ENCODE measurements at places on chromosomes 5 and 9.

- no peak for DNase-seq
These were observed 150.5 kb upstream of the CDKN2B start for GRCh38 chr9:22159586-22159985.

DNA sequence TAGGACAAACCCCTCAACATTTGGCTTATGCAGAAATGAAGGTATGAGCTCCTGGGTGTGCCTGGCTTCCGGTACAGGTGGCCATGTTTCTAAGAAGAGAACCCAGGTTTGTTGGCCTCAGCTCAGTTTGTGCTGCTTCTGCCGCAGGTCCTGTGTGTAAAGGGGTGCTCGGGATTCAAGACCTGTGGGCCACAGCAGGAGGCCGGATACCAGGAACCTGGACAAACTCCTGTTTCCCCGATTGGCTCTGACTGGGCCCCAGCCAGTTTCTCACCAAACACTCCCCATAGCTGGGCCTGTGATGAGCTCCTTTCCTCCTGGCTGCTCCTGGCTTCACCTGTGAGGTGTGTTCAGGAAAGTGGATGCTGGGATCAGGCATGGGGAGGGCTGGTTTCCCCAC lies 271.2 kb upstream of the IRX2 start:
- no peak for DNase-seq

DNA sequence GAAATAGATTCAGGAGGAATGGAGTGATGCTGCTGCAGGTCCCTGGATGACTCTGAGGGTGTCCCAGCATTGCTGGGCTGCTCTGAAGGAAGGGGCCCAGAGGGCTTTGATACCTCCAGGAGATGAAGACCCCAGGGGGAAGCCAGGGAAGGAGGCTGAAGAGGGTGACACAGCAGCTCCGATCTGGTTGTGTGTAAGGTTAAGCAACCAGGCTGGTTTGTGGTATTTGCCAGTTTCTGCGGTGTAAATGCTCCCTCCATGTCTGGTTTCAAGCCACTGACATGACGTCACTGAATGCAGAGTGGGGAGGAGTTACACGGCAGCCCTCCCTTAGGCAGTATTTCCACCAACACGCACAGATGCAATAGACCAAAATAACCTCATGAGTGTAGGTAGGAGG lies 40.0 kb upstream of the ORM1 start:
- DNase-seq, result no peak

- DNase-seq, result no peak
These were observed 72.5 kb downstream of the AP3B1 start for GRCh38 chr5:78221964-78222451.

GRCh38 chr9:14957109-14957508 lies 46.9 kb upstream of the FREM1 start:
- DNase-seq, result no peak

GRCh38 chr9:99231711-99232110 lies 9.6 kb downstream of the SEC61B start:
- DNase-seq, result no peak

- peak; percentile 99 for DNase-seq
These were observed 118.8 kb upstream of the RPS23 start for GRCh38 chr5:82396871-82397514.

GRCh38 chr5:160441311-160441781 lies 19.7 kb downstream of the PTTG1 start:
- no peak for DNase-seq

GRCh38 chr5:180970336-180970735 lies 18.3 kb upstream of the BTNL3 start:
- DNase-seq, result no peak

GRCh38 chr5:168057905-168058304 lies 233.5 kb upstream of the WWC1 start:
- DNase-seq, result no peak

GRCh38 chr9:37574241-37574721 lies 1.9 kb downstream of the FBXO10 start:
- DNase-seq, result no peak

DNA sequence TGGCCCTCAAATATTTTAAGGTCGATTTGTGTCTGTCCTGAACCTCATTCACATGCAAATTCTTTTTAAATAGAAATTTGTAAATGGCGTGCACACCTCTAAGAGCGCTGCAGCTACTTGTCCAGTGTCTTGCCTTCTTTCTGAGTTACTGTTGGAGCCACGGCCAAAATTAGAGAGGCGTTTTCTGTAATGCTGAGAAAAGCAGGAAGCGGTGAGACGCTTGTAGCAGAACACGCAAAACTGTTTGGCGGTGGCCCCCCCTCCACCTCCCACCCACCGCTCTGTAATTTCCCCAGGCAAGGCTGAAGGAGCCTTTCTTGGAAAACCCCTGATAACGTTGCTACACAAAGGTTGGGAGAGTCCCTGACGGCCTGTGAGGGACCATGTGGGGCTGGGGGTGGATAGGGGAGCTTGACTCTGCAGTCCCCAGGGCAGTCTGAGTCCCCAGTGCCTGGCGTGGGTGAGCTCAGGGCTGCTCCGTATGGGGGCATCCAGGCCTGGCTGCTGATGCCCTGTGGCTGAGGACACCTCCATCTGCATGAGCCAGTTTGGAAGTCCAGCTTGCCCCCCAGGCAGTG lies 96.5 kb downstream of the GADD45G start:
- no peak for DNase-seq

DNA sequence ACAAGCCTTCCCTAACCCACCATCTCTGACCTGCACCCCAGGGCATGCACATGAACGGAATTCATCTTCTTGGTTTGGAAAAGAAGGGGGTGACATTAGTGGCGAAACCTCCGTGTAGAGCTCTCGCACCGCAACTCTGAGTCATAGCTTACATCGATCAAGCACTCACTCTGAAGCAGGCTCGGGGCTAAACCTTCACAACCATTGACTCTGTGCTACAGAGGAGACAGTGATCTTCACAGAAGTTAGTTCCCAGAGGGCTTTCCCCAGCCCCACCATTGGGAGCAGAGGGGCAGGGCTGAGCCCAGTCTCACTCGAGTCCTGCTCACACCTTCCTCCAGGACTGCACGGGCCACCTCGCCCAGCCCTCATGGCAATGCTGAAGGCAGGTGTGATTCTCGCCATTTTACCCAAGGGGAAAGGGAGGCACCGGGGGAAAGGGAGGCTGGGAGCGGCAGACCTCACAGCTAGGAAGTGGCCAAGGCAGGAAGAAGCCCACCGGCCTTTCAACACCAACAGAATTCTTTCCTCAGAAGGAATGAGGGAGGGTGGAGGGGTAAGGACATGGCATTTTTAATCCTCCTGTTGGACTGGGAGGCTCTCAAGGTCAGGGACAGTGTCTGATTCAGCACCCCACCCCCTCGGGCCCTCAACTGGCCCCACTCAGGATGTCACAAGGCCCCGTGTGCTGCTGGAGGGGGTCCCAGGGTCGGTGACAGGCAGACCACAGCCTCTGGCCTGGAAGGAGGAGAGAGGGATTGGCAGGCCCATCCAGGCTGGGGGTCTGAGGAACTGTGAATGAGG lies 25.9 kb upstream of the IL17B start:
- DNase-seq, result no peak

DNA sequence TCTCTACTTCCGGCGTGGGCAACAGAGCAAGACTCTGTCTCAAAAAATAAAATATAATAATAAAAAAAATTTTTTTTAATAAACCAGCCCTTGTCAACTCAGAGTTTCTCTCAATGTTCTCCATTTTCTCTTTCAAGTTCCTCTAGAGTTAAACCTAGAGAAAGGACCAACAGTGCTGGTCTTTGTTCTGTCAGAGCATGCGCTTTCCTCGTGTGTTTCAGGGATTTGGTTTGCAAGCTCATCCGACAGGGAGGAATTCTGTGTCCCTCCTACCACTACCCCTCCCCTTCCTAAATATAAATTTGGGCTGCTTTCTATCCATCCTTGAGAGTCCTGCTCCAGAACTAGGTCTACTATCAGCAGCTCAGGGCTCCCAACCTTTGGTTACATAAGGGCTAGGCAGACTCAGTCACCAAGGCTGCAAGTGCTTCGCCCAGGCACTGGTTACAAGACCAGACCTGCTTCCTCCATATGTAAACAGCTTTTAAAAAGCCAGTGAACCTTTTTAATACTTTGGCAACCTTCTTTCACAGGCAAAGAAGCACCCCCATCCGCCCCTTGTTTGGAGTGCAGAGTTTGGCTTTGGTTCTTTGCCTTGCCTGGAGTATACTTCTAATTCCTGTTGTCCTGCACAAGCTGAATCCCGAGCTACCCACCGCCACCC lies 13.5 kb downstream of the SETX start:
- no peak for DNase-seq

GRCh38 chr5:107104040-107104995 lies 566.4 kb downstream of the EFNA5 start:
- no peak for DNase-seq

- DNase-seq, result no peak
These were observed 174.8 kb downstream of the SLF1 start for GRCh38 chr5:94793113-94793815.

GRCh38 chr5:159933531-159934485 lies 17.5 kb downstream of the ADRA1B start:
- DNase-seq, result no peak

- DNase-seq, result no peak
These were observed 3.5 kb upstream of the SUSD3 start for GRCh38 chr9:93054758-93055704.

GRCh38 chr9:113913426-113914195 lies 37.5 kb downstream of the ZNF618 start:
- DNase-seq, result no peak

GRCh38 chr5:59401637-59402036 lies 491.9 kb downstream of the PDE4D start:
- DNase-seq, result no peak

DNA sequence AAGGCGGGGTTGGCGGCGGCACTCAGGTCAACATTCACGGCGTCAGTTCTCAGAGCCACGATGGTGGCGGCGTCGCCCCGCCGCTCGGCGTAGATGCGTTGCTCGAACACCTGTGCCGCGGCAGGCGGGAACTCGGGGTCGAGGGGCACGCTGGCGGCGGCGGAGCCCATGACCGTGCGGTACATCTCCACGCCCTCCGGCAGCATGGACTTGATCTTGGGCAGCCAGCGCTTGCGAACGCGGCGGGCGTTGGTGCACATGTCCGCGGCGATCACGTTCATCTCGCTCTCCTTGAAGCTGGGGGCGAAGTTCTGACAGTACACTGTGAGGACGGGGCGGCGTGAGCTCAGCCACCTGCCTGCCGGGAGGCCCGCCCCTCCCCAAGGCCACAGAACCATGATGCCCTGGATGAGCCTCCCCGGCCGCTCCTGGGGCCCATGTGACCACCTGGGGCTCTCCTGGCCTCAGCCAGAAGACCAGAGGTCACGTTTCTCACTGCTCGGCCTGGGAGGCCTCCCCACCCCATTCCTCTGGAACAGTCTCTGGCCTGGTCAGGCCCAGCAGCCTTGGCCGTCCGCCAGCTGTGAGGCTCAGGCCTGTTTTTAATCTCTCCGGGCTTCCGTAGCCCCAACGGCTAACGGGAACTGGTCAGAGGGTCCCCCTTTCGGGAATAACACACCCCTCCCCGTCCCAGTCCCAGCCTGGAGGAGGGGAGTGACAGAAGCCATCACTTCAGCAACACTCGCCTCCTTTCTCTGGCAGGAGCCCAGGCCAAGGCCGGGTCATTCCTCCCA lies 50.7 kb upstream of the UBAC1 start:
- DNase-seq, result peak; percentile 72

DNA sequence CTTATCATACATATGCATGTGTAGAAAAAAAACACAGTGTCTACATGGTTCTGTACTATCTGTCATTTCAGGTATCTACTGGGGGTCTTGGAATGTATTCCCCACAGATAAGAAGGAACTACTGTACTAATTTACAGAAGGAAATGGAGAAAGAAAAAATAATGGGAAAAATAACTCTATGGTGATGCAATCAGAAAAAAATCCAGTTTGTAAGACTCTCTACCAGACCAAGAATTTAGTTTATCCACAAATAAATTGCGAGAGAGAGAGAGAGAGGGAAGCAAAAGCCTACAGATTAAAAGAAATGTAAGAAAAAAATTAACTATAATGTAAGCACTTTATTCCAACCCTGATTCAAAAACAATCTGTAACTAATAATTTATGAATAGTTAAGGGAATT lies 708.6 kb upstream of the ZNF608 start:
- DNase-seq, result no peak

GRCh38 chr5:50666261-50667022 lies at the start of gene PARP8:
Gene PARP8 (plus strand): TSS chr5:50666637. CDS start chr5:50667096, 459 bp downstream.
- no peak for DNase-seq

DNA sequence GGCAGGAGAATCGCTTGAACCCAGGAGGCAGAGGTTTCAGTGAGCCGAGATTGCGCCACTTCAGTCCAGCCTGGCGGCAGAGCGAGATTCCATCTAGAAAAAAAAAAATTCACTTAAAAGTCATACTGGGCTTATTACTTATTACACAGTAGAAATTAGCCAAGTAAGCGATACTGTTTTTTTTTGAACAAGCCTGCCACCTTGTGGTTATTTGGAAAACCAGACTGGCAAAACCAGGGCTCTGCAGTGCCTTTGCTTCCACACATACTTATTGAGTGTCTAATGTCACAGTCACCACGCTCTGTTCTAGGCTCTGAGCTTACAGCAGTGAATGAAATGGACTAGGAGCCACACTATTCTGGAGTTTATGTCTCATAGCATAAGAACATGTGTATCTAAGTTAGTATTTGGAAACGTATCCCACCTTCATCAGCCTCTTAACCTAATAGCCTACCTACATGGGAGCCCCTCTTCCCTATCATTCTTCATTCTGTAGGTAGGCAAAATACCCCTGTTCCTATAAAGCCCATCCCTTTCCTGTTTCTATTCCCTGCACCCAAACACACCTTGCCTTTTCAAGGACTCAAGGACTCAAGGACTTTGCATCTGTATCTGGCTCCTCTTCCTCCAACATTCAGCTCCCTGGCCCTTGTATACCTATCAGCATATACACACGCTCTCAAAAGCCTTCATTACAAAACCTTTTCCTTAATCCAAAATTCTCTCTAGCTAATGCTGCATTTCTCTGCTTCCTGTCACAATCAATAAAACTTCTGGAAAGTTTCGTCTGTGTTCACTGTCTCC lies 13.9 kb upstream of the BASP1 start:
- no peak for DNase-seq

GRCh38 chr9:107749787-107750444 lies 260.3 kb upstream of the KLF4 start:
- DNase-seq, result peak; percentile 71
